ENCODE measurements at places on chromosomes 4 and X.

- no peak for DNase-seq
Measured at GRCh38 chr4:185779517-185779916, 32.5 kb downstream of the SORBS2 start.

DNA sequence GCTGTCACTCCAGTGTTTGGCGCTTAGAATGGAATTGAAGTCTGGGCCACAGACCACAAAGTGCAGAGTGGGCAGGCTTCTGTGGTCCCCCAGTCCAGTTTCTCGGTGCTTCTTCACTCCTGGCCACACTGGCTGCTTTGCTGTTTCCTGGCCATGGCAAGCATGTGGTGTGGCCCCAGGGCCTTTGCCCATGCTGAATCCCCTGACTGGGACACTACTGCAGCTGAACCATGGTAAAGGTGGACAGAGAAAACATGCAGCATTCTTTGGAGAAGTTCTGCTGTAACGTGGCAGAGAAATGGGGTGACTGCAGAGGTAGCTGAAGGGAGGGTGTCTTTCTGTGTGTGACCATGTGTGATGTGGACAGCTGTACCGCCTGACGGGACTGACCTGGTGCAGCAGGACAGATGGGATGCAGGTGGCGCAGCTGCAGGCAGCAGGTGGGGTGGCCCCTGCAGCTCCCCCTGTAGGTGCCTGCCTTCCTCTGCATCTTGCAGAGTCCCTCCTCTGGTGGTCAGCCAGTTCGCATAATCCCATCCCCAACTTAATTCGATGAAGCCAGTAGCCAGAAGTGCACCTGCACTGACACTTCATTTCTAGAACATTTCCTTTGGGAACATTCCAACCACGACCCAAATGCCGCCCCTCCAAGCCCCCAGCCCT lies 13.2 kb upstream of the S100P start:
- no peak for DNase-seq

DNA sequence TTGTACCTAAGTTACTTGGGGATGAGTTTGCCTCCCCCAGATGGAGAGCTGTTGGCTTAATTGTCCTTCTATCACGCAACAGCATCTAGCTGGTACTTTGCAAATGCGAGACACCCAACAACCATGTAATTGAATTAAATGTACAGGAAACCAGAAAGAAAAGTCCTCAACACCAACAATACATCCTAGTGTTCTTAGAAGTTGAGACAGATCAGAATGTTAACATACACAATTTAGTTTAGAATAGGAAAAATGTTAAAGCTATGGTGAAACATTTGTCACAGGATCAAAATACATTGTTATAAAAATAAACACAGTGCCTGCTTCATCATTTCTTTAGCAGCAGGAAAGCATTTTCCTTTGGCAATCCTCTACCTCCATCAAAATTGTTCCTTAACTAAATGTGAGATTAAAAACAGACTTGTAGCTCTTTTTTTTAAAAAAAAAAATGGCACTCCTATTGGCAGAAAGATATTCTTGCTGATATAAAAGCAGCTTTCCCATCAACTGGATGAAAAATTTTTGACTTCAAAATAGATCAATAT lies 163.1 kb upstream of the MID1 start:
- no peak for DNase-seq

DNA sequence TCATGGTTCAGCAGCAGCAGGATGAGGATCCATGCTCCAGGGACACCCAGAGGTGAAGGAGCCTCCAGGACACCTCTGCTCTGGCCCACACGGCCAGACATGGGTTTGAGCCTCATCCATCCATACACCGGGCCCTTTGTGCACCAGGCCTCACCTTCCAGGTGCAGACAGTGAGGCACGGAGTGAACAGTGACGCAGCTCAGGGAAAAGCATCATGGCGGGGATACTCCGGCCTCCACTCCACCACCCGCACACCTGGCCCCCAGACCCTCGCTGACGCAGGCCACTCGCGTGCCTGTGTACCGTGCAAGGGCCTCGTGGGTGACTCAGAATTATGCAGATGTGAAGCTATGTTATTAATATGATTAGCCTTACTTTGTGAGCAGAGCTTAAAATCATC lies 33.3 kb downstream of the ADRA2C start:
- no peak for DNase-seq

DNA sequence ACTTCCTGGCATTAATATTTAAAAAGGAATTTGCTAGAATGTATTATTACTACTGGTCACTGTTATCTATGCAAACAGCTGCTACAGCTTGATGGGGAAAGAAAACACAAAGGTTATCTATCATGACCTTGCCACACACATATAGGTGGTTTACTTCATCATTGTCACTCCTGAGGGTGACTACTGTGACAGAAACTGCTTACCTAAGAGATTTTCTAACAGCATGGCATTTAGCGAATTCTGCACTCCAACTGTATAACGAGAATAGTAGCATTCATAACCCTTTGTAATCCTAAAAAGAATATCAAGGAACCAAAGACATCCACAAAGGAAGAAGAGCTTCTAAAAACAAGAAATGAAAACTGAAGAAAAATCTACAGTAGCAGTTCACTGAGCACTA lies 74.6 kb upstream of the SPOCK3 start:
- no peak for DNase-seq

- no peak for DNase-seq
Measured at GRCh38 chr4:182137343-182137742, 105.9 kb upstream of the TENM3 start.

GRCh38 chr4:123593655-123594054 lies 197.1 kb downstream of the SPRY1 start:
- DNase-seq, result no peak
